ENCODE measurements at places on chromosomes 3 and 15.

- DNase-seq = peak; percentile 74
Measured at GRCh38 chr3:141360888-141361598, 7.3 kb upstream of the ZBTB38 start.

- DNase-seq = peak; percentile 15
Measured at GRCh38 chr3:116341899-116342298, 103.4 kb downstream of the LSAMP start.

DNA sequence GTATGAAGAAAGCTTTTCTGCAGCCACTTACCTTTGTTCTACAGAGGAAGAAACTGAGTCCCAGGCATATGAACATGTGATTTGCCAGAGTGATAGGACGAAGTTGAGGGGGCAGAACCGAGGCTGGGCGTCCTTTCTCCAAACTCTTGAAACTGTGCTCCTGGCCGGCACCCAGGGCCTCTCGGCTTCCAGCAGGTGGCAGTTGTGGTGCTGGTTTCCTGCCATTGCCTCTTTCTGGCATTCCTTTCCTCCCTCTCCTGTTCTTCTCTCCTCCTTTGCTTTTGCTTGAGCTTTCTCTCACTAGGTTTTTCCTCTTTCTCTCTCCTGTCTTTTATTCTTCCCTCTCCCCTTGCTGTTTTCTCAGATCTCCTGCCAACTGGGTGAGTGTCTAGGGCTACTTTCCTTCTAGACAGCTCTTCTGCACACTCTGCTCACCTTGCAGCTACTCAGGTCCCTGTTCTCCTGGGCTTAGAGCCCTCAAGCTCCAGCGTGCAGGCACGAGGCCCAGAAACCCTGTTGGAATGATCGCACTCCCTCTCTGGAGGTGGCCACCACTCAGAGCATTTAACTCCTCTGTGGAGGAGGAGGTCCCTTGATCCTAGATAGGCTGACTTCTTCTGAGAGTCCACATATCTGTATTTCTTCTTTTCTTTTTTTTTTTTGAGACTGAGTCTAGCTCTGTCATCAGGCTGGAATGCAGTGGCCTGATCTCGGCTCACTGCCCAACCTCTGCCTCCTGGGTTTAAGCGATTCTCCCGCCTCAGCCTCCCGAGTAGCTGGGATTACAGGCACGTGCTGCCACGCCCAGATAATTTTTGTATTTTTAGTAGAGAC, 26.2 kb downstream of the TRAK1 start:
- peak; percentile 35 for DNase-seq

DNA sequence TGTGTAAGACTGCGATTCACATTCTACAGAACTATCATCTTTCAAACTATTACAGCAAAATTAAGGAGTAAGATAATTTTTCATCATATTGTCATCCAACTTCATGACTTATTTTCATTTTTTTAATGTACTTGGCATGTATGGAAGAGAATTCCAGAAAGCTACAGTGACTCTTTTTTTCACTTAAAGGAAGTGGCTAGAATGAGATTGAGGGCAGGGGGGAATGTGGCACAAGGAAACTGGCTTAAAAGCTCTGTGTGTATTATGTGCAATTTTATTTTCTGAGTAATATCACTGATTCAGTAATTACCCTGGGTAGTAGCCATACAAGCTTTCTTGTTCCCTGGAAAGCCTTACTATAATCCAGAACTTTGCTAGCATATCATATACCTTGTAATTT, 94.6 kb downstream of the FILIP1L start:
- DNase-seq = no peak

DNA sequence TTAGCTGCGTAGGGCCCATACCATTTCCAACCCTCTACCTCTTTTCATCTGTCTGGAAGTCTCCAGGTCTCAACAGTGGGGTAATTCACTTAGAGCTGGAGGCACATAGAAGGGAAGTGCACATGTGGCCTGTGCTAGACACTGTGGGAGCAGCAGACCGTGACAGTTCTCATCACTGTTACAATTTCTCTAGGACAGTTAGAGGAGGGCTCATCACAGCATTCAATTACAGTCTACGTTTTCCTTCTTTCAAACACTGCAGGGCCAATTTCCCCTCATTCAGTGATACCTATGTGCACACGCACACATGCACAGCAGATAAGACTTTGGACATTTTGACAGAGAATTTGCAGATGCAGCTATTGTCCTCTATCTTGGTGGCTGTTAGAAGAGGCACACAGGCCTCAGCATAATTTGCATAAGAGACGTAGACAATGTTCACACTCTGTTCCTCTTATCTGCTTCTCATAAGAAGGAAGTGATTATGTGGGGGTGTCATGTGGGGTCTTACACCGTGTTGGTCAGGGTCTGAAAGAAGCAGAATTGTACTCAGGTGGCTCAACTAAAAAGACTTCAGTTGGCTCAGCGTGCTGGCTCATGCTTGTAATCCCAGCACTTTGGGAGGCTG, 12.6 kb upstream of the HRG start:
- DNase-seq = no peak

DNA sequence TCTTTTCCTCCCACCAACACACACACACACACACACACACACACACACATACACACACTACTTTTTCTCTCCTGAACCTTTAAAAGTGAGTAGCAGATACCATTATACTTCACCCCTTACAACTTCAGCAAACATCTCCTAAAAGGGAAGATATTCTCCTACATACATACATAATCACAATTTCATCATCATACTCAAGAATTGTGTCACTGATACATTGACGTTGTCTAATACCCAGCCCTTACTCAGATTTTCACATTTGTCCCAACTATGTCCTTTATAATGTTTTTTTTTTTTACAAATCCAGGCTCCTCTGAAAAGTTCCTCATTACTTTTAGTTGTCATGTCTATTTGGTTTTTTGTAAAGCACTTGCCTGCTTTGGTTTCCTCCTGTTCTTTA, 18.5 kb downstream of the ABHD6 start:
- DNase-seq = no peak

GRCh38 chr3:71428841-71429596, 154.5 kb downstream of the FOXP1 start:
- DNase-seq = peak; percentile 81

DNA sequence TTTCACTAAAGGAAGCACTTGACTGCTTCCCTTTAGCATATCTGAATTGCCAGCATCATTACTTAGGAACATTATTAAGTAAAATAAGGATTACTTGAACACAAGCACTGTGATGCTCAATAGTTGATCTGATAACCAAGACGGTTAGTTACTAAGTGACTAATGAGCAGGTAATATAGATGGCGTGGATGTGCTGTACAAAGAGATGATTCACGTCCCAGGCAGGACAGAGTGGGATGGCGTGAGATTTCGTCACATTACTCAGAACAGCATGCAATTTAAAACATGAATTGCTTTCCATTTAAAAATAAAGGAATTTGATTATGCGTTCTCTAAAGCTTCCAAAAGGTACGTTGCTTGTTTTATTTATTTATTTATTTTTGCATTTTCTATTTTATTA, 240.0 kb upstream of the ARHGEF26 start:
- DNase-seq = peak; percentile 61

DNA sequence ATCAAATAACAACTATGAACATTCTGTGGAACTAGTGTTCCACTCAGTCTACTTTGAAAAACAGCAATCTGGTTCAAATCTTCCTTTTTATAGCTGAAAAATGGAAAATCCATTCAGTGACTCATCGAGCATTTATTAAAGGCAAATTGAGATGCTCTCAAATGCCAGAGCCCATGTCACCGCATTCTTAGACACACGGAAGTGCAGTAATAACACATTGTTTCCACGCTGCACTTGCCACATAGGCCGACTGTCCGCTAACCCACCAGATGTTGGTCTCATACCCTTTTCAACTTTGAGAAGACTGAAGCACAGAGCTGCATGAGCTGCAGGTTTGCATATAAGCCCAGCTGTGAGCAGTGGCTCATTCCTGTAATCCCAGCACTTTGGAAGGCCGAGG, 95.9 kb downstream of the TMEM266 start:
- DNase-seq = no peak

GRCh38 chr3:139548801-139549200, 9.3 kb upstream of the RBP1 start:
- no peak for DNase-seq

GRCh38 chr3:132344666-132345280, 27.6 kb downstream of the ACP3 start:
- DNase-seq = peak; percentile 53

GRCh38 chr3:29409409-29409808, 128.5 kb downstream of the RBMS3 start:
- DNase-seq = no peak

- DNase-seq = no peak
Measured at GRCh38 chr3:50853936-50854335, 179.2 kb downstream of the DOCK3 start.

GRCh38 chr3:77190374-77190773, 150.5 kb downstream of the ROBO2 start:
- DNase-seq = no peak

DNA sequence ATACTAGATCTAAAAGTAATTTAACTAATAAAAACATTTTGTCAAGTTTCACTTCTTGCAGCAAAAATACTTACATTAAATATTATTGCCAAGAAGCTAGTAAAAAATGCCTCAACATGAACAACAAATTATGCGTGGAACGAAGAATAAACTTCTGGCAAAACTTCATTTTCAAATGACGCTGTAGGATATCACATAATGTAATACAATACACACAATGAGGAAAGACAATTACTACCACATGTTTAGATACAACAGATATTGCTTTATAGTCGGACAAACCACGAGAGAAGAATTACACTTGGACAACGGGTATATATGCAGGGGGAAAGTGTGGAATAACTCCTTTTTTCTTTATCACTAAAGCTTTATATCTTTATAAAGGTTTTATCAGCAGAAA, 21.6 kb downstream of the P3H2 start:
- no peak for DNase-seq

- DNase-seq = no peak
Measured at GRCh38 chr3:125055331-125055912, 375 bp downstream of the HEG1 start.
